Lung (tissue), 17 donors: ENCODE measurements at places on chromosomes 11 and 22. TPM values are rescaled to one million over a fixed set of nuclear protein-coding genes. Genes with fewer than 3 reads are reported as not detected.

The MRE11 gene
- 67.8 TPM for total RNA-seq

The TMEM191C gene
- 4.7 TPM for total RNA-seq

The C11orf65 gene
- 0.49 TPM for total RNA-seq

The MMP7 gene
- 433 TPM for total RNA-seq

The OR52D1 gene
- total RNA-seq, result not detected

The NAALAD2 gene
- 0.86 TPM for total RNA-seq

DNA sequence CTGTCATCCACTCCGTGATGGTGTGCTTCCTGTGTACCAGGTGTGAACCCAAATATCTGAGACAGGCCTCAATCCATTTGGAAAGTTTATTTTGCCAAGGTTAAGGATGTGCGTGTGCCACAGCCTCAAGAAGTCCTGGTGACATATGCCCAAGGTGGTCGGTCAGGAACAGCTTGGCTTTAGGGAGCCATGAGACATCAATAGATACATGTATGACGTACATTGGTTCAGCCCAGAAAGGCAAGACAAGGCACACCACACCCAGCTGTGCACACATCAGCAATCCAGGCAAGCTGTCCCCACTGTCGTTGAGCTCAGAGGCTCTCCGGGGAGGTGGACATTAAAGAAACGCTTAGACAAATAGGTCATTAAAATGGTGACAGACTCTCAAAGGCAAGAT is 56.8 kb upstream of the SHANK2 start:
- no peak for DNase-seq

DNA sequence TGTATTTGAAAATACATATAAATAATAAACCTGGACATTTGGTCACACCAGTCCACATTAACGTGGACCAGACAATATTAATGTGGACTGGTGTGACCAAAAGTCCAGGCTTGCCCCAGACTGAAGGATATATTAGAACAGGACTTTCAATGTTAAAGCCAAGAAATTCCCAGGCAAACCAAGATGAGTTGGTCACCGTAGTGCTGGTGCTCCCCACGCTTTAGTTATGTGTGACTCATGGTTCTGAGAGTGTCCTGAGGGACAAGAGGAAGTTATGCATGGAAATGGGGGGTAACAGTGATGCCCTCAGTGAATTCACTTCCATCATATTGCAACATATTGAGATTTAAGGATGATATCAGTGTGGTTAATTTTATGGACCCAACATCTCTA is 31.4 kb downstream of the POU2AF1 start:
- no peak for DNase-seq

DNA sequence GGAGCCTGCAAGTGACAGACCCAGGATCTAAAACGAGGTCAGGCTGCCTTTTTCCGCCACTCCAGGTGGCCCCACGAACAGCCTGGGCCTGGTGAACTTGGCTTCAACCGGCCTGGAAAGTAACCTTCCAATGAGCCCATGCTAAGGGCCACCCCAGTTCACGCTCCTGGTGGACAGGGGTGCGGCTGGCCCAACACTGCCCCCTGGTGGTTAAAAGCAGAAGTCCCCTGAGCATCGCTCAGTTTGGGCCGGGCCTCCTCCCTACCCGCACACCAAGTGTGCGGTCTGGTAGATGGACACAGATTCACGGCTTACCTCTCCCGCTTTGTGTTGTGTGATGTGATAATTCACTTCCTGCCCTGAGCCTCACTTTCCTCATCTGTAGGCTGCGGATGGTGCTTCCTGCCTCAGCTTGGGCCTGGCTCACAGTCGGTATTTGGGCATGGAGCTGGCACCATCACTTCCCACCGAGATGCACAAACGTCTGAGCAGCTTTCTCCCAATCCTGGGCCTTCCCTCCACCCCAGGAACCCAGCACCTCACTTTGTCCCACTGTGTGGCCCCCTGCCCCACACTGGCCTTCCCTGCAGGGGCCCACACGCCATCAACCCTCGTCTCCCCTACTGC is 13.7 kb upstream of the SEC14L3 start:
- DNase-seq, result peak; percentile 52

GRCh38 chr11:3157381-3158130 is 7.6 kb downstream of the OSBPL5 start:
- no peak for DNase-seq

DNA sequence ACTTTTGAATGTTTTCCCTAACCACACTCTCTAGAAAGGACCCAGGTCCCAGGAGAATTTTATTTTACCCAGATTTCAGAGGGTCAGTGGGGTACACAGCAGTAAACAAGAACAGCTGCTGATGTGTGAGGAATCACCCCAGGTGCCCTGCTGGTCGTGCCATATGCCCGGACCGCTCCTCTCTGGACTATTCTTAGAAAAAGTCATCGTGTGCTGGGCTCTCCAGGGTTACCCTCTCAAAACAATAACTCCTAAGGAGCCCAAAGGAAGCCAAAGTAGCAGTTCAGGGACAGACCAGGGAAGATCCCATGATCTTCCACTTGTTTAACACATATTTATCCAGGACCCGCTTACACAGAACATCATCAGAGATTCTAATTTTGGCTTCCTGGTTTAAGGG is 29.7 kb downstream of the LRP4 start:
- no peak for DNase-seq

- no peak for DNase-seq
Measured at GRCh38 chr11:121763526-121763925, 310.8 kb upstream of the SORL1-AS1 start.

DNA sequence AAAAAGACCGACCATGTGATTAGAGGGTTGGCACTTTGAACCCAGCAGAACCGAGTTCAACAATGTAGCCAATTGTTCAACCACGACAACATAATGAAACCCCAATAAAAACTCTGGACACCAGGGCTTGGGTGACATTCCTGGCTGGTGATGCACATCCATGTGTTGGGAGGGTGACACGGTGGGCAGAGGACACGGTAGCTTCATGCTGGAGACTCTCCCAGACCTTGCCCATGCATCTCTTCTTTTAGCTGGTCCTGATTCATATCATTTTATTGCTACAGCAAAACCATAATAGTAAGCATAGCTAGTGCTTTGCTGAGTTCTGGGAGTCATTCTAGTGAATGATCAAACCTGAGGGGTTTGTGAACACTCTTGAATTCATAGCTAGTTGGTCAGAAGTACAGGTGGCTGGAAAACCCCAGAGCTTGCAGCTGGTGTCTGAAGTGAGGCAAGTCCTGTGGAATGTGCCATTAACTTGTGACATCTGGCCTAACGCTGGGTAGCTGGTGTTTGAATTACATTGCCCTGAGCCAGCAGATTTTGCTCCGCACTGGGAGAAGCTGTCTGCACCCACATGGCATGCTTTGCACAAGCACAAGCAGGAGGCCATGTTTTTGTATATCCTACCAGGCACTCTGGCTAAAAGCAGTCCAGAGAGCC is 14.0 kb downstream of the RPUSD4 start:
- no peak for DNase-seq

- DNase-seq, result no peak
Measured at GRCh38 chr11:118841469-118842242, 42.0 kb upstream of the CXCR5 start.

DNA sequence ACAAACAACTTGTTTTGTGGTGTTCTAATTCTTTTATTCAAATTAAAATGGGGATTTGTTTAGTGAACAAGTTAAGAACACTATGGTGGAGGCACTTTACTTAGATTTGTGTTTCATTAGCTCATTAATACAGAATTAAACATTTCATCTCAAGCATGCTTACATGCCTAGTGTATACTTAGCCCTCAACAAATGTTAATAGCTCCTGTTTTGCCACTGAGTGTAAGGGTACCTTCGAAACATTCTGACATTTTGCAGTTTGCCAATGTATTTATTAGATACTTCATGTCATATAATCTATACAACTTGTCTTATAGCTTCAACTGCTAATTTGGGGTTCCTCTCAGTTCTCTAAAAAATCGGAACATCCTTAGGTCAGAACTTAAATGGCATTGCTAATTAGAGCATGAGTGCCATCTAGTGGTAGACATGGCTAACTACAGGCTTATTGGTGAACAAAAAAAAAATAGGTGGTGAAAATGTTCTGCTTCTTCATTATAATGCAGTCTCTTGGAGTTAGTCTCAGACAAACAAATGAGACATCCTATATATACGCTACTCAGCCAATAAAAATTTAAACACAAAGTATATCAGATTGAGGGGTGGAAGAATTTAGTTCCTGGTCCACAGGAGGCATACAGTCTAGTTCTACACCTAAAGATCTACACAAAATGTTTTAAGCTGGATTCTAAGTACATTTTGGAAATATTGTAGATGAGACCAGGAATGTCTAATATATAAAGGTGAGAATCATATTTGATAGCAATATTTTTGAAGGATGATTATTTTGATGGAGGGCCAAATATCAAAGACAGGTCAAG is 4.9 kb upstream of the CNTN5 start:
- peak; percentile 85 for DNase-seq

DNA sequence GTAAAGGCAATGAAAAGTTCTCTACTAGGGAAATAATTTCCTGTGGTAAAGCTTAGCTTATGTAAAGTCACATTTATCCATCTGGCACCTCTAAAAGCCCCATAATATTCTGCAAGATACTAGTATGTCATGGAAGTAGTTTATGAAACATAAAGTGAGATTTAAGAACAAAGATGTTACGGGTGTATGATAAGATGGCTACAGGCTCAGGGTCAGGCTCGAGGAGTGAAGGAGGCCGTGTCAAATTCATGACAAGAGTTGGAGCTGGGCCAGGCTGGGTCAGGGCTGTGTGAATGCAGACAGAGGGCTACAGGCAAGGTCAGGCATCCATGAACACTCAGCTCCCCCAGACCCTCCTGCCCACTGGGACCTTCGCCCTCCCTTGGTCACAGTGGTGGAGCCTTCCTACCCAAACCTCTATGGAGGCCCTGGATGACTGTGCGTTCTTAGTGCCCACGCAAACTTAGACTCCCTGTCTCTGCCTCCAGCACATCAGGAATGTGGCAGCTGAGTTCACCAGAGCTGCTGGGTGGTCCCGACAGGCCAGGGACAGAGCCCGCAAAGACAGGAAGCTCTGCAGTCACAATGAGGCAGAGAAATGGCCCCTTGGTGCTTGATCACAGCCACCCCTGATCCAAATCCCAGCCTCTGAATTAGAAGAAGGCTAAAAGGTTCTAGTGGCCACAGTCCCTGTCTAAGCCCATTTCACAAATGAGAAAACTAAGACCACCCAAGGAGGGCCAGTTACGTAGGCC is 14.8 kb downstream of the IGLL5 start:
- no peak for DNase-seq

DNA sequence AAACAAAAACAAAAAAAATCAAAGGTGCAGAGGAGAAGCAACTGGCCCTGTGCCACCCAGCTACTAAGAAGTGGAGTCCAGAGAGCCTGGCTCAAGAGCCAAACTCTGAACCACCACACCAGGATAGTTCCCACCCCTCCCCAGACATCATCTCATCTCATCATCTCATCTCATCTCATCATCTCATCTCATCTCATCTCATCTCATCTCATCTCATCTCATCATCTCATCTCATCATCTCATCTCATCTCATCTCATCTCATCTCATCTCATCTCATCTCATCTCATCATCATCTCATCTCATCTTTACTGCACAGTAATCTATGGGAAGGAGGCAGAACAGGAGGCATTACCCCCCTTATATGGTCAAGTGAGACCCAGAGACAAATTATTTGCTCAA is 8.3 kb downstream of the CHRNA10 start:
- no peak for DNase-seq

- DNase-seq, result no peak
Measured at GRCh38 chr22:47277531-47277930, 515.1 kb downstream of the TBC1D22A start.

GRCh38 chr22:36199001-36199551 is 2.5 kb downstream of the APOL4 start:
- DNase-seq, result no peak

- DNase-seq, result no peak
Measured at GRCh38 chr22:50292643-50293440, 14.6 kb downstream of the PLXNB2 start.

GRCh38 chr11:126465573-126466188 is 110.2 kb downstream of the ST3GAL4 start:
- no peak for DNase-seq
